Fibroblast of mammary gland (primary cell): ENCODE measurements at places on chromosomes 1 and 21.

- no peak for DNase-seq
Observed at GRCh38 chr1:67140460-67140859, 5.7 kb upstream of the C1orf141 start.

GRCh38 chr1:228174482-228175315 lies 9.1 kb downstream of the IBA57 start:
- DNase-seq = no peak

GRCh38 chr1:97832481-97832880 lies 88.4 kb downstream of the DPYD start:
- DNase-seq = peak; percentile 82

GRCh38 chr1:221016751-221017150 lies 137.5 kb downstream of the HLX start:
- no peak for DNase-seq

DNA sequence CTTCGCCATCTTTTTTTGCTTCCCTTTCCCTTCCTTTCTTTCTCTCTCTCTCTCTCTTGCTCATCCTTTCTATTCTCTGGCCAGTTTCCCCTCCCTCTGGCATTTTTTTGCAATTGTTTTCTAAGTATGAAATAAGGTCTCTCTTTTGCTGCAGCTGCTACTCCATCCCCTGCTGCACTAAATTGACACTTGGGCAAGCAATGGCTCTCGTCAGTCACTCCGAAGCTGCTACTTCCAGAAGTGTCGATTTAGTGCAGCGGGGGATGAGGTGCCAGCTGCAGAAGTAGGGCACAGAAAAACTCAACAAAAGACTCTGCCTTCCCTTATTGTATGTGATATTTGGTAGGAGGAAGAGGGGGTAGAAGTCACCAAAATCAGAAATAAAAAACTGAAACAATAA lies 642.3 kb downstream of the RWDD3 start:
- DNase-seq = no peak
